Sigmoid colon (tissue), 7 donors: ENCODE measurements at places on chromosomes 5 and 9. TPM values are rescaled to one million over a fixed set of nuclear protein-coding genes. Genes with fewer than 3 reads are reported as not detected.
A peak's percentile ranks its signal among the peaks of the same experiment; 100 is the strongest.

DNA sequence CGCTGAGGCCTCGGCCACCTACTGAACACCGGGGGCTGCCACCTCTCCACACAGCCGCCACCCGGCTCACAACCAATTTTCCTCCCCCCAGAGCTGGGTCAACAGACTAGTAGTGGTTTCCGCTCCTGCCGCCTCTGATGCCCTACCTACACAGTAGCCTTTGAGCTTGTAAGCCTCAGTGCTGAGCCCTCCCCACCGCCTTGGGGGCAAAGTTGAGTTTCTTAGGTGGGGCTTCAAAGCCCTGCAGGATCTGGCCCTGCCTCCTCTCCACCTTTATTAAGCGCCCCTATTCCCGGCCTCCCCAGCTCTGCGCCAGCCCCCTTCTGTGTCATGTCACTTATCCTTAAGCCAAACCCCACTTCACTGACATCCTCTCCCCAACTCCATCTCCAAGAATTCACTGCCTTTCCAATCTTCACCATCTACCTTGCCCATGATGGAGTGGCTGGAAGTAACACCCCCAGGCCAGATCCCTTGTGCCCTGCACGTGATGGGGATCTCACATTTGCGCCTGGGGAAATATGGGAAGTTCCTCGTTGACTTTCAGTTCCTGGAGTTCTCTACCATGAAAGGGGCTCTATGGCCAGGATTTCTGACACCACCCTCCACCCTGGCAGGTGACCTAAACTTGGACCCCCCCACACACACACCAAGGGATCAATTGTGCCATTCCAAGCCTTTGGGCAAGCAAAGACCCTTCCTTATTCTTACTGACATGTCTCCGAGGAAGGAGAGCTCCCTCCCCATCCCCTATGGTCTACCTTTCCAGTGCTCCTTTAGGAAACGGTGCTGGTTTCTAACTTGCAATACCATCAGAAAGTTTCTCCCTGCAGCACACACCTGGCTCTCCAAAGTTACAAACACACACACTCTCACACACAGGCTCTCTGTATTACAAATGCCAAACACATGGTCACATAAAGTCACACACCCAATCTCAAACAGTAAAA lies 2.7 kb upstream of the CNTFR start:
- peaks cover 11% of the 10 kb centered on the region for H3K27me3 ChIP-seq
- DNase-seq, result no peak
- H3K4me3 ChIP-seq, result no peak overlapping the region
- peaks cover 54% of the 10 kb centered on the region for H3K4me1 ChIP-seq

GRCh38 chr5:154740957-154741356 lies 14.2 kb upstream of the LARP1 start:
- H3K4me3 ChIP-seq, result no peak overlapping the region
- DNase-seq, result peak; percentile 86
- H3K36me3 ChIP-seq, result no peaks in the 10 kb centered on the region
- peak overlapping the region; percentile 77 for H3K27ac ChIP-seq
- H3K27me3 ChIP-seq, result no peaks in the 10 kb centered on the region

- no peak overlapping the region for H3K4me3 ChIP-seq
- no peaks in the 10 kb centered on the region for H3K36me3 ChIP-seq
- H3K4me1 ChIP-seq, result no peaks in the 10 kb centered on the region
- DNase-seq, result no peak
- no peaks in the 10 kb centered on the region for H3K27me3 ChIP-seq
- no peak overlapping the region for H3K27ac ChIP-seq
Measured at GRCh38 chr5:132662925-132663770, 5.2 kb downstream of the IL13 start.

GRCh38 chr5:65961633-65962032 lies 35.3 kb downstream of the ERBIN start:
- no peak for DNase-seq
- H3K36me3 ChIP-seq, result no peaks in the 10 kb centered on the region
- no peaks in the 10 kb centered on the region for H3K27me3 ChIP-seq

DNA sequence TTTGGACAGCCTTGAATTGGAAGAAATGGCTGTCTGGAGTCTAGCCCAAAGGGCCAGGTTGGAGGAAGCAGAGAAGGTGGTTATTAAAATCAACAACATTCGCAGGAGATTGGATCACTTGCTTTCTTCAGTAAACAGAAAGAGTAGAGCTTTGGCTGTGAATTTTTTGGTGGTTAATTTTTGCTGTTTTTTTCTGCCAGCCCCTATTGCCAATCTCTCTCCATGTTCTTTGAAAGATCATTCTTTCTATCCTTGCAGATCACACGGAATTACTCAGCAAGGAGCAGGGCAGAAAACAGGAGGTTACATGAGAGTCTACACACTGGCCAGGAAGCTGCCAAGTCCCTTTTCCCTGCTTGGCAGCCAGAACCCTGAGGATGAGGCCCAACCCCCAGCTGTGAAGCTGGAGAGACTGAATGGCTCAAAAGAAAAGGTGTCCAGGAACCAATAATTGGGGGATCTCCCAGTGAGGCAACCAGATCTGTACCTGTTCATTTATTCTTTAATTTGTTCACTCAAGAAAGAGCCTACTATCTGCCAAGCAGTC lies 13.0 kb downstream of the GLRX start:
- no peak overlapping the region for H3K4me3 ChIP-seq
- peak overlapping the region; percentile 73 for H3K27ac ChIP-seq
- peaks cover 47% of the 10 kb centered on the region for H3K4me1 ChIP-seq
- peak; percentile 81 for DNase-seq
- H3K27me3 ChIP-seq, result no peaks in the 10 kb centered on the region

Gene YTHDC2
- 9.8 TPM for polyA plus RNA-seq

GRCh38 chr5:92944903-92945604 lies 636.0 kb downstream of the NR2F1-AS1 start:
- H3K4me3 ChIP-seq, result no peak overlapping the region
- no peaks in the 10 kb centered on the region for H3K36me3 ChIP-seq
- no peak for DNase-seq
- H3K27me3 ChIP-seq, result no peaks in the 10 kb centered on the region

Gene WDR31
- polyA plus RNA-seq, result 1.8 TPM

- H3K27ac ChIP-seq, result no peak overlapping the region
- H3K36me3 ChIP-seq, result no peaks in the 10 kb centered on the region
- no peaks in the 10 kb centered on the region for H3K27me3 ChIP-seq
- H3K4me3 ChIP-seq, result no peak overlapping the region
- no peaks in the 10 kb centered on the region for H3K4me1 ChIP-seq
- DNase-seq, result no peak
Measured at GRCh38 chr5:142637871-142638270, 48.0 kb downstream of the FGF1 start.

Gene SLC36A3
- not detected for polyA plus RNA-seq

DNA sequence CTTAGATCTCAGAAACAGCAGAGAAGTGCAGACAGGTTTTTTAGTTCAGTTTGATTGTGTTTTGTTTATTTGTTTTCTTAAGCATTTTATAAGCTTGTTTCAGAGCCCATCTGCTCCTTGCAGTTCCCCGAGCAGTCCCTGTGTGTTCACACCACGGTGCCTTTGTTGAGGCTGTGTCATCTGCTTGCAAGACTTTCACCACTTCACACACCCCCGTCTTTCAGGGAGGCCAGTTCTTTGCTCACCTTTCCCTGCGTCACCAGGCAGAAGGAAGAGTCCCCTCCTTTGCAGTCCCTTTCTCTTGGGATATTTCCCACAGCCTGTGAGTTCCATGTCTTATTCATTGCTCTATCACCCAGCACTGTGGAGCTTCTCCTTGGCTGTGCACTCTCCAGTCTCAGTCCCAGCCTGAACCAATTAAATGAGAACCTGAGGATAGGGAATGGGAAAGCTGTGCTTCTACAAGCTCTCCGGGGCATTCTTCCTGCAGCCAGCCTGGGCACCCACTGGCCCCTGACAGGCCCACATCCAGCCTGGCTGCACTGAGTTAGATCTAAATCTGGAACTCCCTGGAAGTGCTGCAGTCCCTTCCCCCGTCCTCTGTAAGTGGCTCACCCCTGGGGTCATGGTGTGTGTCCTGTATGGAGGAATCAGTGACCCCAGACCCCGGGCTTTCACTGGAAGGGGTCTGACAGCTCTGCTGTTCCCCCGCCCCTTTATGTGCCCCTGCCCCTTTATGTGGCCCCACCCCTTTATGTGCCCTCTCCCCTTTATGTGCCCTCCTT lies 5.5 kb downstream of the MVB12B start:
- H3K27me3 ChIP-seq, result no peaks in the 10 kb centered on the region
- no peaks in the 10 kb centered on the region for H3K36me3 ChIP-seq
- no peak overlapping the region for H3K4me3 ChIP-seq

- H3K27ac ChIP-seq, result no peak overlapping the region
- no peaks in the 10 kb centered on the region for H3K36me3 ChIP-seq
- H3K4me3 ChIP-seq, result no peak overlapping the region
- peaks cover 11% of the 10 kb centered on the region for H3K4me1 ChIP-seq
Measured at GRCh38 chr5:117195076-117195475, 620.5 kb upstream of the SEMA6A start.

- DNase-seq, result peak; percentile 59
- no peaks in the 10 kb centered on the region for H3K4me1 ChIP-seq
- peaks cover 4% of the 10 kb centered on the region for H3K27me3 ChIP-seq
Measured at GRCh38 chr9:134221273-134222017, 57.1 kb upstream of the RNU6ATAC start.

Gene IFNA21
- not detected for polyA plus RNA-seq

Gene LCN2
- polyA plus RNA-seq, result 1,818 TPM

- no peak for DNase-seq
- H3K4me3 ChIP-seq, result peak overlapping the region; percentile 38
- H3K27me3 ChIP-seq, result no peaks in the 10 kb centered on the region
- H3K27ac ChIP-seq, result peak overlapping the region; percentile 83
- H3K4me1 ChIP-seq, result no peaks in the 10 kb centered on the region
Measured at GRCh38 chr5:139636975-139637408, 11.2 kb upstream of the CXXC5 start.

GRCh38 chr9:137307255-137308056 lies 5.4 kb upstream of the NRARP start:
- H3K4me1 ChIP-seq, result peaks cover 38% of the 10 kb centered on the region
- no peak overlapping the region for H3K4me3 ChIP-seq
- H3K36me3 ChIP-seq, result no peaks in the 10 kb centered on the region
- H3K27ac ChIP-seq, result no peak overlapping the region
- no peak for DNase-seq

Gene PCDHGB4
- not detected for polyA plus RNA-seq

DNA sequence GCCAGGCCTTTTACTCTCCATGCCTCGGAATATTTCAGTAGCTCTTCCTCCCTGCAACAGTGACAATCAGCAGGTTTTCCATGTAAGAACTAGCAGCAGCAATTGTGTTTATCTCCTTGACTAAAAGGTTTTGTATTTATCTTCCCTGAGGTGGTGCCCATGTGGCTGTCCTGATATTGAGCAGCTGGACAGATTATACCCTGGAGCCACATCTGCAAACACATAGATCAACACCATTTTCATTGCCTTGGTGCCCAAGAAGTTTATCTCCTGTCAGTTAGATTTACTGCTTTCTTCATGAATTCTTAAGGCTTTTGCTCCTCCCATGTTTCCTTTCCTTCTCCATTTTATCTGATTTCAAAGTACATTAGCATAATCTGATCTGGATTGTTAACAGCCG lies 378.4 kb downstream of the SPATA31D1 start:
- H3K27me3 ChIP-seq, result no peaks in the 10 kb centered on the region
- H3K4me3 ChIP-seq, result no peak overlapping the region
- H3K27ac ChIP-seq, result no peak overlapping the region
- DNase-seq, result no peak
- H3K4me1 ChIP-seq, result no peaks in the 10 kb centered on the region

Gene GABRA1
- polyA plus RNA-seq, result 0.06 TPM

- H3K36me3 ChIP-seq, result no peaks in the 10 kb centered on the region
- no peaks in the 10 kb centered on the region for H3K4me1 ChIP-seq
- no peak overlapping the region for H3K4me3 ChIP-seq
- H3K27ac ChIP-seq, result no peak overlapping the region
- H3K27me3 ChIP-seq, result no peaks in the 10 kb centered on the region
Measured at GRCh38 chr5:111855356-111855755, 98.4 kb upstream of the NREP start.

- H3K36me3 ChIP-seq, result peaks cover 11% of the 10 kb centered on the region
- H3K27me3 ChIP-seq, result no peaks in the 10 kb centered on the region
- H3K4me1 ChIP-seq, result no peaks in the 10 kb centered on the region
- no peak overlapping the region for H3K27ac ChIP-seq
Measured at GRCh38 chr5:177595991-177596774, 3.7 kb upstream of the B4GALT7 start.

DNA sequence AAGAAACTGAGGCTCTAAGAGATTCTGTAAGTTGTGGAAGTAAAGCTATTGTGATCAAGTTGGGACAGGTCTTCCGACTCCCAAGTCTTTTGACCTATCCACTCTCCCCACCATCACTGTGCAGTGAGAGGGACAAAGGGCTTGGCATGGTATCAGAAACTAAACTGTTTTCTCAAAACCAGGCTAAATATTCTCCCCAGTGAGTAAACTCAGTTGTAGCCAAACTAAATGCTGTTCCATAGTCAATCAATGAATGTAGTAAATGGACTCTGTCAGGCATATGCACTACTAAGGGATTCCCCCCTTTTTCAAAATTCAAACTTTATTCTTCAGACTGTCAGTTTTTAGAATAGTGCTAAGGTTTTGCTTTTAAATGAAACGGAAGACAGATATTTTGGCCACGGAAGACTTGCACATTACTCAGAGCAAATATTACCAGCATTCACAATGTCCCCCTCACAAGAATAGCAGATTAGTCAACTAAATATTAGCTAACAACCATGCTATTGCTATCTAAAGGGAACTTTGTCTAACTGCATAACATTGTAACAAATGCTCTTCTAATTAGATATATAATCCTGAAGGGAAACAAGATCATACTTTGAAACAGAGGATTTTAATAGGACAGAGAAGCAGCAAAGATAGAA lies 7.1 kb downstream of the PRKAA1 start:
- H3K4me1 ChIP-seq, result no peaks in the 10 kb centered on the region
- DNase-seq, result no peak
- H3K27me3 ChIP-seq, result no peaks in the 10 kb centered on the region
- no peak overlapping the region for H3K4me3 ChIP-seq
- H3K27ac ChIP-seq, result no peak overlapping the region

Gene ADRA1B
- polyA plus RNA-seq, result 0.92 TPM

DNA sequence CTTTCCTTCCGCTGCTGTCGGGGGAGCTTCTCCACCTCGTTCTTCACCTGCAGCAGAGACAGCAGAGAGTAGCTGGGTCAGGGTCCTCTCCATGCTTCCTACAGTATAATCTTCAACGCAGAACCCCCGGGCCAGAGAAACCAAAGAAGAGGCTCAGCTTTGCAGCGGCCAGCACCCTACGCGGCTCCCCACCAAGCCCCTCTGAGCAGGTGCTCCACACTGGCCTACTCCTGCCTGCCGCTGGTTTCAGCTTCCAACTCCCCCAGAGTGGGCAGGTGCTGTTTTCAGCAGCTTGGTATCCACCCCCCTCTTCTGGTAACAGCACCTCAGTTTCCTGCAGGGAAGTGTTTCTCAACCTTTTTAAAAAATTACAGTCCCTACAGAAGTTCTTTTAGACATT lies 58.3 kb upstream of the FBXW11 start:
- H3K27ac ChIP-seq, result no peak overlapping the region
- H3K36me3 ChIP-seq, result peaks cover 26% of the 10 kb centered on the region
- H3K27me3 ChIP-seq, result no peaks in the 10 kb centered on the region
- DNase-seq, result no peak

DNA sequence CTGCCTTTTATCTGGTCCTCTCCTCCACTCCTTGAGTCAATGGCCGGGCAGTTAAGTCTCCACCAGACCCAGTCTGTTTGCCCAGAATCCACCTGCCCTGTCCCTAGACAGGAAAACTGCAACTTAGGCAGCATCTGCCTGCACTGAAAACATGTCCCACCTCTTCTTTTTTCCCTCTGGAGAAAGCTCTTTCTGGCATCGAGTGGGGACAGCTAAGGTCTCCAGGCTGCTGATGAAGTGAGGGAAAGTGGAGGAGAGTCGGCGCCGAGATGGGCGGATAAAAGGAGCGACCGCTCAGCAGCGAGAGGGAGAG lies 243 bp upstream of the SHISAL2B start:
- H3K27ac ChIP-seq, result no peak overlapping the region
- H3K4me3 ChIP-seq, result no peak overlapping the region
- no peak for DNase-seq
- no peaks in the 10 kb centered on the region for H3K36me3 ChIP-seq
- peaks cover 11% of the 10 kb centered on the region for H3K4me1 ChIP-seq
